ENCODE measurements at places on chromosomes 5 and 9.

- DNase-seq: no peak
Measured at GRCh38 chr9:136447173-136447778, 7.6 kb upstream of the INPP5E start.

DNA sequence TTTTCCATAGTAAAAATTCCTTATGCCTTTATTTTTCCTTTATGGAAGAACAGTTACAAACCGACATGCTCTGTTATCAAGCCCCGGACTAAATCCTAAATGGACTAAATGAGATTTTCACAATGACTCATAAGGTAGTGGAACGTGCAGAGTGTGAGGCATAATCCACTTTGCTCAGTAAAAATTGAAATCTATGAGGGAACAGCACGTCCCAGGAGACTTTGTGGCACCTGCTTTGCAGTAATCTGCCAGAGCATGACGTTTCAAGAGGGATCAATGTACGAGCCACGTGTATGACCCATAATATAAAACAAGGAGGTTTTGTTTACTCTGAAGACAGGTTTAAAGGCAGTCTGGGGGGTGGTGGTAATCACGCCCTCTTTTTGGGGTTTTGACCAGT is 83.8 kb upstream of the GNA14 start:
- DNase-seq: no peak

DNA sequence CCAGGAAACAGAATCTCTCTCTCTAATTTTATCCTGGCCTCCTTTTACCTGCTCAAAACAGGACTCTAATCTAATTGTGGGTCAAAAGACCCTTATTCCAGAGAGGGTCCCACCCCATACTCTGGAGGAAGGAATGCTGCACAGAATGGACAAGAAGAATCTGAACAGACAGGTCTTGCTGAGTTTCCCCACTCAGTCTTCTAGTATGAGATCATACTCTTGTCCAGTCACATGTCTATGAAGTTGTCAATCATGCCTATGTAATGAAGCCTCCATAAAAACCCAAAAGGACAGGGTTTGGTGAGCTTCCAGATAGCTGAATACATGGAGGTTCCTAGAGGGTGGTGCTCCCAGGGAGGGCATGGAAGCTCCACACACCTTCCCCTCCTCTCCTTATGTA is 123.9 kb upstream of the FER start:
- no peak for DNase-seq

GRCh38 chr5:56622141-56622540 is 193.2 kb upstream of the MAP3K1 start:
- DNase-seq: no peak

- no peak for DNase-seq
Measured at GRCh38 chr5:60092671-60093422, 199.3 kb upstream of the PDE4D start.

DNA sequence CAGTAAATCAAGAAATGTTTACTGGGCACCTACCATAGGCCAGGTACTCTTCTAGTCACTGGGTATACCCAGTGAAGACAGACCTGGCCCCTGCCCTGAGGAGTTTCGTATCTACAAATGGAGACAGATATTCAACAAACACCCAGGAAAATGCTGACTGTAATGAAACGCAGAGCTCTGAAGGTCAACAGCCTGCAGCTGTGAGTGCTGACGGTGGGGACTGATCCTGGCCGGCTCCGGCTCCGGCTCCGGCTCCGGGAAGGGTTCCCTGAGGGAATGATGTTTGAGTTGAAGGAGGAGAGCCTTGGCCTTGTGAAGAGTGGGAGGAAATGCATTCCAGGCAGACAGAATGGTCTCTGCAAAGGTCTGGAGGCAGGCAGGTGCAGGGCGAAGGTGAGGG is 23.1 kb downstream of the FGFR4 start:
- no peak for DNase-seq

- DNase-seq: no peak
Measured at GRCh38 chr5:87788416-87788815, 375.7 kb upstream of the CCNH start.

DNA sequence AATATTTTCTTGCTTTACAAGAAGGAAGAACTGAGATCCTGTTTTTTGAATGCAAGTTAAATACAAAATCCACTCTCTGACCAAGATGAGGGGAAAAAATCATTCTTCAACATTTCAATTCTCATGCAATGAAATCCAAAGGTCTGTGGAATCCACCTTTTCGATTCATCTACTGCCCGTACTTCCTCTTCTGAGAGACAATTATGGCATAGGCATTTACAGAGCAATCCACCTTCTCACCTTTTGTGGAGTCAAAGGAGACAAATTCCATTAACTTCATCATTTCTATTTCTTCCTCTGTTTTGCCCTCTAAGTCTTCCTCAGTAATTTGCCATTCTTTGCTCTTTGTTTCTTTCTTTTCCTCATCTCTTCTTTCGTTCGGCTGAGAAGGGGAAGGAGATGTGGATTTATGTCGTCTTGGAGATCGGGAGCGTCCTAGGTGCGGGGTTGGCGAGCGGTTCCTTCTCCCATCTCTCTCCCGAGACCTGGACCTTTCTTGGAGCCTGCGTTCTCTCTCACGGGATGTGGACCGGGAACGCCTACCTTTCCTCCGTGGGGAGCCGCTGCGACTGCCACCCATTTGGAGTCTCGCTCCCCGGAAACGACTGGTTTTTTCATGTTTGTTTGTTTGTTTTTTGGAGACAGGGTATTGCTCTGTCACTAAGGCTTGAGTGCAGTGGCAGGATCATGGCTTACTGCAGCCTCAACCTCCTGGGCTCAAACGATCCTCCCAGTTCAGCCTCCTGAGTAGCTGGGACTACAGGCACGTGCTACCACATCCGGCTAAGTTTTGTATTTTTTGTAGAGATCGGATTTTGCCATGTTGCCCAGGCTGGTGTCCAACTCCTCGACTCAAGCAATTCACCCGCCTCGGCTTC is 24.3 kb upstream of the AFF4 start:
- no peak for DNase-seq

GRCh38 chr9:89941875-89942274 is 337.1 kb downstream of the GADD45G start:
- DNase-seq: no peak

DNA sequence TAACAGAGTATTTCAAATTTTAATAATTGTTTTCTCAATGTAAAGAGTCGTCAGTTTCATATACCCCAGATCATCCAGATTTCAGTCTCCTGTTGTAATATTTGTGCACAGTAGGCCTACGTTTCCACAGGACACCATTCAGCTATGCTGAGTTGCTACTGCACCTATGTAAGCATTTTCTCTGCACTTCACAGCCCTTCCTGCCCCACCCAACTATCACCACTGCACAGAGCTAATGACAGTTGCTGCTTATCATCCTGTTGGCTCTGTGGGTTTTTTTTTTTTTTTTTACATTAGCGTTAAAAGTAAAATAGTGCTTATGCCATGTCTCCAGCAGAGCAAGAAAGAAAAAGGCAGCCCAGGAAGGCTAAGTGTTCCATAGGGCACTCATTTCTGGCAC is 5.9 kb upstream of the PRKACG start:
- no peak for DNase-seq

- DNase-seq: no peak
Measured at GRCh38 chr9:22138956-22139660, 130.0 kb upstream of the CDKN2B start.

DNA sequence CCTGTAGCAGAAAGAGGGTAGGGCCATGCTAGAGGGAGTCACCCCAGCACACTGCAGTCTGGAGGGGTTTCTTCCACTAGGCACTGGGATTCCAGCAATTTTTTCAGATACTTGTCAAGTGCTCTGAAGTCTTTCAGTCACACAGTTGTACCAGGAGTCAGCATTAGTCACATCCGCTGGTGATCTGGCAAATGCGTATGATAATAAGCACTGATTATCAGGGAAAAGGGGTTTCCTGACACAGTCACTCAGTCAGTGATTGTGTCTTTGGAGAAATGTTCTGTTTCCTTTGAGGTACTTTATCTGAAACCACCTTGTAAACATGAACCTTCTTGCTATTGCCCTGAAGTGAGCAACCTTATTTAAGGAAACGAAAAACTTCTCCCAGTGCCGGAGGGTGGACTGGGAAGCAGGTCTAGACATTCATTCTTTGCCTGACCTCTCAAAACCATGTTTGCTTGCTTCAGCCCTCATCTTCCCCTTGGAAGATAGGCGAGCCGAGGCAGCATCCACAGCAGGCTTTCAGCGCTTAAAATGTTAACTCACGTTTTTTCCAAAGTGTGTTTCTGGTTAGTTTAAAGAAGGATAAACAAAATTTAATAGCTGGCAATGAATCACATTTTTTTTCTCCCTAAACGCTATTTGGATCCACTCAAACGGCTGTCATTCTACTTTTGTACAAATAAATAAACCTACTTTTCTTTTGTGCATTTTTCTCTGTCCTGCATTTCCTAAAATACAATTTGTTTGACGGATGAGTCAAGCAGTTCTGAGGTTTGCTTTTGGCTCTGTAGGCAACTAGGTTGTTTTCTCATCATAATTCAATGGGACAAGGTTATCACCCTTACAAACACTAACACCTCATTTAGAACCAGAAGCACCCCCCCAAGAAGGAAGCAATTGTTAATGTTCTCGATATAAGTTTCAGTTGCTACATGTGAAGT is 77.7 kb downstream of the FOXD1 start:
- no peak for DNase-seq

DNA sequence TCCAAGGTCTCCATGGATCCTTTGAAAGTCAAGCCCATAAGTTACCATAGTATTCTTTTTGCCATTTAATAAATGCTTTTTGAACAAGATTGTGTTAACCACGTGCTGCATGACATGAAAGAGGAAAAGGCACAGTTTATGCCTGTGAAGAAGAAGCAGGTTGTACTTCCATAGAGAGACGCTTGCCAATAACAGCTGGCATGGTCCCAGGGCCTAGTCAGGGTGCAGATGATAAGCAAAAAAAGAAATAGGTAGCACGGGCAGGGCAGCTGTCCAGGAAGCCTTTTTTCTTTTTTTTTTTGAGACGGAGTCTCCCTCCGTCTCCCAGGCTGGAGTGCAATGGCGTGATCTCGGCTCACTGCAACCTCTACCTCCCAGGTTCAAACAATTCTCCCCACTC is 71.8 kb upstream of the CLINT1 start:
- no peak for DNase-seq

DNA sequence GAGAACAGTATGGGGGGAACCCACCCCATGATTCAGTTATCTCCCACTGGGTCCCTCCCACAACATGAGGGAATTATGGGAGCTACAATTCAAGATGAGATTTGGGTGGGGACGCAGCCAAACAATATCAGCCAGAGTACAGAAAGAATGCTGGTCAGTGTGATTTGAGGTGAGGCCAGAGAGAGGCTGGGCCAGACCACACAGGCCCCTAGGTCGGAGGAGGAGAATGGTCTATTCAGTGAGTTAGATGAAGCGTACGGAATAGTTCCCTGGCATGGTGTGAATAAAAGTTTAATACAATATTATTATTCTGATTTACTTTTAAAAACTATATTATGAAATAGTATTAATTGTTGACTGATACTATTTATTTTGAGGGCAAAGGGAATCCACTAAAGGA is 39.7 kb downstream of the PCSK5 start:
- DNase-seq: no peak

DNA sequence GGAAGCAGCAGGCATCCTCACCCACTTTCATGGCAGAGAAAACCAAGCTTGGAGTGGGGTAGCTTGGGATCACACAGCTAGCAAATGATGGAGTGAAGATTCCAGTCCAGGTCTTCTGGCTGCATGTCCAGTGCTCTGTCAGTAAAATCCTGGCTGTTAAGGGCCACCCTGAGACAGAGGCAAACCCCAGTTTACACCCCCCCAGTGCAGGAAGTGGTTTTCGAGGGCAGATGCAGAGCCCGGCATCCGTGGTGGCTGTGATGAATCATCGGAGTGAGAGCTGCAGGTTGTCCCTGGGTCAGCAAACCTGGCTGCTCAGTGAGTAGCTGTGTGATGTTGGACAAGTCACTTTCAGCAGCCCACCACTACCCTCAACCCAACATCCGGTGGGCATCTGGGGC is 115.4 kb downstream of the RGS3 start:
- DNase-seq: peak; percentile 83

DNA sequence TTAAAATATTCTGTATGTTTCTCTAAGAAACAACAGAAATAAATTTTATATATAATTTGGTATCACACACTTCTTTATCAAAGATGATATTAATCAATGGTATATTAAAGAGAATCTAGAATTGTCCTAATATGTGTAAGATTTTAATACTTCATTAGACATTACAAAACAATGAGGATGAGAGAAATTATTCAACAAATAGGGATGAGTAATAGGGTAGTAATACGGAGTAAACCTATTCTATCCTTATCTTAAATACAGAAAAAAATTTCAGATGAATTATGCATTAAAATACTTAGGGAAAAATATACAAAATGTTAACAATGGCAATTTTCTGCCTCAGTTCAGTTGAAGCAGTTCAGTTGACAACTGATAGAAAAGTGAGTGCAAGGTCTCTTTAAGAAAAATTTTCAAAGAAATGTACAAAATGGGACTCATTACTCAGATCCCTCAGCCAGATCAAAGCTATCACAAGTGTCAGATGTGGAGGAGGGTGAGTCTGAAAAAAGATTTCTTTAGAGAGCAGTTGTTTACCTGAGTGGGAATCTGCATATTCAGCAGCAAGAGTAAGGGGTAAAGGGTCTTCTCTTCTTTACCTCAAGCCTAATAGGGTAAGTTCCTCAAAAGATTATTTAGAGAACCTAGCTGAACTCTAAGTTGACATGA is 56.7 kb upstream of the GCNT4 start:
- no peak for DNase-seq

DNA sequence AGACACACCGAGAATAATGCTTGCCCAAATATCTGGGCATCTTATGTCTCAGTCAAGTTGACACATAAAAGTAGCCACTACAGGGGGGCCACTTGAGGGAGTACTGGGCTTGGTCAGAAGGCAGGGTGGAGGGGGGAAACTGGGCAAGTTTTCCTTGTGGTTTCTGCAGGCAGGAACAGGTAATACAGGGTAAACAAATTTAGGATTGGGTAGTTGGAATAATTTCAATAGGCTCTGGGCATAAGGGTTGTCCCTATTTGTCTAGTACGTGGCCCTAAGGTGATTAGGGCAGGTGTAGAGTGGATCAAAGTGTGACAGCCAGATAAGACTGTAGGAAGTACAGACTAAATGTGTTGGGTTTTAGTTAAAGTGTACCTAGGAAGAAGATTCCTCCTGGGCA is 353.1 kb downstream of the TLE4 start:
- DNase-seq: no peak

- no peak for DNase-seq
Measured at GRCh38 chr5:169566202-169566601, 17.4 kb upstream of the SPDL1 start.

GRCh38 chr9:93587284-93587650 is 10.9 kb downstream of the PHF2 start:
- no peak for DNase-seq

DNA sequence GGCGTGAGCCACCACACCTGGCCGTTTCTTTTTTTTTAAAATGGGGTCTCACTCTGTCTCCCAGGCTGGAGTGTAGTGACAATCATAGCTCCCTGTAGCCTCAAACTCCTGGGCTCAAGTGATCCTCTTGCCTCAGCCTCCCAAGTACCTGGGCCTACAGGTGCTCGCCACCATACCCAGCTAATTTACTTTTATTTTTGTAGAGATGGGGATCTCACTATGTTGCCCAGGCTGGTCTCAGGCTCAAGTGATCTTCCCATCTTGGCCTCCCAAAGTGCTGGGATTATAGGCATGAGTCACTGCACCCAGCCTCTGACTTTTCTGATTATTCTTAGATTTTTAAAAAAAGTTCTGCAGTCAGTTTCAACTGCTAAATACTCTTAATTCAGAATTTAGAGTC is 21.3 kb downstream of the RAI14 start:
- no peak for DNase-seq

Measured in germinal center (tissue), 1 donor.